ENCODE measurements at places on chromosomes 12 and 14.
A peak's percentile ranks its signal among the peaks of the same experiment; 100 is the strongest.

DNA sequence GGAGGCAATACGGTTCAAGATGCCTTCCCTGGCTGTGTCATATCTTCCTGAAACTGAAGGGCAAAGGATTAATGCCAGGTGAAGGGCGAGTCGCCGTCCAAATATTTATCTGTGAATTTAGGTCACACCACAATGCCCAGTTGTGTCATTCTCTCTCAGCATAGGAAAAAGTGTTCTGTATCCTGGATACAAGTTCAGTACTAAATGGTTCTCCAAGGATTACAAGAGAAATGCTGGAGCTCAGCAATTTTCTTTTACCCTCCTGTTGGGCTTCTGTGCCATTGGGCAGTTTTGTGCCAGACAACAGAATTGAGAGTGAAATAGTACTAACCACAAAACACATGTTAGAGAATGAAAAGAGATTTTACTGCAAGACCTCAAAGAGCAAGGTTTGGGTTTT is 493.9 kb downstream of the EGLN3 start:
- DNase-seq: no peak

GRCh38 chr14:99654235-99654985 is 9.5 kb downstream of the HHIPL1 start:
- no peak for DNase-seq

GRCh38 chr14:65414961-65415589 is 2.5 kb downstream of the FUT8 start:
- DNase-seq: no peak

DNA sequence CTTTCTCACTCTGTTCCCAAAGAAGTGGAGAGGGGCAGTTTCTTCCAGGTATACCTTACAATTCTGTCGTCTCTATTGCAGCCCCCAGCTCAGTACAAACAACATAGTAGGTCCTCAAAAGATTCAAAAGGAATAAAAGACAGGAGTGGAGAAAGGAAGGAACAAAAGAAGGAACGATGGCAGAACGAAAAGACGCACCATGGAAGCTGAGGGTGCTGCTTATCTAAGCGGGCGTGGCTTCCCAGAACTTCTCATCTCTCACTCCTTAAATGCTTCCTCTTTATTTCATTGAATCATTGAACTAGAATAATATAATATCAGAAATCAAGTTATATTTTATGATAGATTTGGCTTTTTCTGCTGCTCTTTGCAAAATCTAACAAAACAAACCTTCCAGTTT is 13.7 kb upstream of the LTA4H start:
- DNase-seq: no peak

DNA sequence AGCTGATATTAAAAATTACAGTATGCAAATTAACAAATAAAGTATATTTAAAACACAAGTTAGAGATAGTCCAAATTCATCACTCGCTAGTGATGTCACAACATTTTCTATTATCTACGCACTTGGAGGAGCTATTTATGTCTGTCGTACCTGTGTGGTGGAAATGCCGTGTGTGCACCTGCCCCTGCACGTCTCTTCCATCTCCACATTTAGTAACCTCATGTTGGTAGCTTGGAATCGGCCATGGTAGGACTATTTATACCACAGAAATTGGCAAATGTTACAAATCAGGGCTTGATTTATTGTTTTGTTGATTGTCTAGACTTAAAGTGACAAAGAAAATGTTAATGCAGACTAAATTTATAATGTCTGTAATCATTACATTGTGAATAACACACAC is 62.6 kb upstream of the NTF3 start:
- no peak for DNase-seq

DNA sequence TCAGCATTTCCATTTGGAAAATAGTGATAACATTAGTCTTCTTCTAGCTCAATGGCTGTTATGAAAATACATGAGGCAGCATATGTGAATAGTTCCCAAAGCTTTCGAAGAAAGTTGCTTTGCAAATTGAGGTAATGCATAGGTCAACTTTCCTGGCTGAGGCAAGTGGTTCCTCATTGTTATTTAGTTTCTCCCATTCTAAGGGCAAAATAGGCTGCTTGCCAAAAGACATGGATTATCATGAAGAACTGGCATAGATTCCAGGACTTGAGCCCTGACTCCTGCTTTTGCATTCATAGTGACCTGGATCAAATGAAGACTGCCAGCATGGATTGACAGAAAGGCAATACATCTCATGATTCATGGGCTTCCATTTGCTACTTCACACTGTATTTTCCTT is 35.7 kb downstream of the LRFN5 start:
- DNase-seq: no peak

GRCh38 chr12:20629414-20630156 is 65.5 kb upstream of the SLCO1C1 start:
- no peak for DNase-seq

DNA sequence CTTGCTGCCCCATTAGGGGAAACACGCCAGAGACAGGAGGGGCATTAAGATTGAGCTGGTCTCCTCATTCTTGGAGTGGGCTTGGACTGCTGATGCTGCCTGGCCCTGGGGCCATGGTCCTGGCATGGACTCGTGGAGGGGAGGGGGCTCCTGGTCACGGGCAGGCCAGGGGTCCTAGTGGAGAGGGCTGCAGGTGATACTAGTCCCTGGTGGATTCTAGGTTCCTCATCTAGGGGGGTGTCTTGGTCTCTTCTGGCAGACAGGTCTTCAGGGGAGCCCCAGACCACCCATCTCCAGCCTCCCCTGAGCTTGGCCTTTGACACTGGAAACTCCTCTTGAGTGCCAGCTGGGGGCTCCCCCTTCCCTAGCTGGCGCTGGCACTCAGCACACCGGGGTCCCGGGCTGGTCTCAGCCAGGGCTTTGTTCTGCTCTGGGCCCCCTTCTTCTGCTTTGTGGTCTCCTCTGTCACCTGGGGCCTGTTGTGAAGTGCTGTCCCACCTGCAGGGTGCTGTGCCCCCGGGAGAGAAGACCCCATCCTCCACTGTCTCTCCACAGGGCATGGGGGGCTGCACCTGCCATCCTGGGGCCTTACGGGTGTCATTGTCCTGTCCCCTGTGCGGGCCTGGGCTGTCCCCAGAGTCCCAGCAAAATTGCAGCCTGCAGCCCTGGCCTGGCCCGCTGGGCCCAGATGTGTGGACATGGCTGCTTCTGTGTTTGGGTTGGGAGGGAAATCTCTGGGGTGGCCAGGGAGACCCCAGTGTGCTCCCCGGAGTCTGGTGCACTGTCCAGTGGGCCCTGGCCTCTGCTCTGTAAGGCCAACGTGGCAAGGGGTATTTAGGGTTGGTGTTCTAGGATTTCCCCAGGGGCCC is 2.3 kb downstream of the KIF26A start:
- DNase-seq: peak; percentile 2

- DNase-seq: no peak
These were observed 18.8 kb downstream of the BCL11B start for GRCh38 chr14:99252940-99253868.

- DNase-seq: no peak
These were observed 69.5 kb downstream of the PELI2 start for GRCh38 chr14:56187736-56188135.

DNA sequence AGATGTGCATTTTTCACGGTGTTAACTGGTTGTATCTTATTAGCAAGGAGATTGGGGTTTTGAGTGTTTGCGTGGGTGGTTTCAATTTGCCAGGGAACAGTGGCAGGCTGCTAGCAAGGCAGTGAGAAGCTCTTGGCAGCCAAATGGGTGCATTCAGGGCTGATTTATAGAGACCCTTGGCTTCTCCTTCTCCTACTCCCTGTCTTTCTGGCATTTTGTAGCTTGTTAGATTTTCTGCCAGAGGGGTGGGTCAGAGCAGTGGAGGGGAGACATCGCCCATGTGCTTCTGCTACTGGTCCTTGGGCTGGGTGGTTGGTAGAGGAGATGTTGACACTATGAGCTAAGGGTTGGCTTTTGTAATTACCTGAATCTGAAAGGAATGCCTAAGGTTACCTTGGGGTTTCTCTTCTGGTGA is 9.6 kb downstream of the CALM1 start:
- DNase-seq: no peak

GRCh38 chr12:117567644-117568216 is 206.3 kb upstream of the NOS1 start:
- no peak for DNase-seq

DNA sequence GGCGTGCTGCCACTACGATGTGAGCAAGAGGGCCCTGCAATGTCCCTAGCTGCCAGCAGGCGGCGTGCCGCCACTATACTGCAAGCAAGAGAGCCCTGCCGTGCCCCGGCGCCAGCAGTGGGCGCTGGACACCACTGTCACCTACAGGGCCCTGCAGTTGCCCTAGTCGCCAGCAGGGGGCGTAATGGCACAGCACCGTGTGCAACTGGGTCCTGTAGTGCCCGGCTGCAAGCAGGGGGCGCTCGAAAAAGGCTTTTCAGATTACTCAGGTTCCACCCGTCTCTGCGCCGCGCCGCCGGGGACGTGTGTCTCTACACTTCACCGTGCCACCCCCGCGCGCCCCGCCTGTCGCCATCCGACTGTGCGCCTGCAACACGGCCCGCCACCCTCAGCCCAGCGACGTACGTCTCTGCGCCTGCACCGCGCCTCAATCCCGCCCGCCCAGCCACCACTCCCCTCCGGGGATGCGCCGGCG is 1356.9 kb downstream of the TMEM121 start:
- no peak for DNase-seq

- DNase-seq: no peak
These were observed 2.2 kb upstream of the LRP1 start for GRCh38 chr12:57126061-57126460.

- DNase-seq: no peak
These were observed 52.9 kb downstream of the LRCOL1 start for GRCh38 chr12:132557291-132558015.

GRCh38 chr12:95767703-95768102 is 22.9 kb downstream of the NTN4 start:
- no peak for DNase-seq

- DNase-seq: no peak
These were observed 23.1 kb upstream of the LRTM2 start for GRCh38 chr12:1797011-1797901.

- DNase-seq: no peak
These were observed 557 bp upstream of the FICD start for GRCh38 chr12:108514468-108514972.

GRCh38 chr12:107522692-107523477 is 162.7 kb upstream of the PWP1 start:
- DNase-seq: no peak

GRCh38 chr12:2560356-2560755 is 234.4 kb upstream of the FKBP4 start:
- no peak for DNase-seq

- DNase-seq: peak; percentile 31
These were observed 207.2 kb upstream of the BCL2L14 start for GRCh38 chr12:11863478-11863906.

- no peak for DNase-seq
These were observed 56.2 kb downstream of the TTC7B start for GRCh38 chr14:90760078-90760444.

- DNase-seq: no peak
These were observed 163.6 kb upstream of the PARP11 start for GRCh38 chr12:4036671-4037271.

DNA sequence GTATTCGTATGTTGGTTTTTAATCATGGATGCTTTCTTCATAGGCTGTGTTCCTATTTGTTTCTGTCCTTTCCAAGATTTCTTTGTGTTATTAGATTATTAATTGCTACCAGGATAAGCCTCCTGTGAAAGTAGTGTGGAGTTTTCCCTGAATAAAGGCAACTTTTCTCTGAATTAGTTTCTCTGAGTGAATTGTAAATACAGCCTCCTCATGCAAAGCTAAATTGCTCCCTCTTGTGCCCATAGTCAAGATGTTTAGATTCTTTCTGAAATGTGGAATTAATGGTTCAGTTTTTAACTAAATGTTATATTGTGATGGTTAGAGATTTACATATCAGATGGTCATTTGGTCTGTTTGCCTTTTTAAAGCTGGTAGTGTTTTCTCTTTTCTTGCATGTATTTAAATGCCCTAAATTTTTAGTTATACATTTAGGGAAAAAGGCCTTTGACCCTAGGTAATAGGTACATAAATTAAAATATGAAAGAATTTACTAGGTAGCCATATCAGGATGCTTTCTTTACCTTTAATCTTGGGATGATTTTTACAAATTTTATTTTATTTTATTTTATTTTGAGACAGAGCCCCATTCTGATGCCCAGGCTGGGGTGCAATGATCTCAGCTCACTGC is 8.9 kb downstream of the APAF1 start:
- DNase-seq: no peak

DNA sequence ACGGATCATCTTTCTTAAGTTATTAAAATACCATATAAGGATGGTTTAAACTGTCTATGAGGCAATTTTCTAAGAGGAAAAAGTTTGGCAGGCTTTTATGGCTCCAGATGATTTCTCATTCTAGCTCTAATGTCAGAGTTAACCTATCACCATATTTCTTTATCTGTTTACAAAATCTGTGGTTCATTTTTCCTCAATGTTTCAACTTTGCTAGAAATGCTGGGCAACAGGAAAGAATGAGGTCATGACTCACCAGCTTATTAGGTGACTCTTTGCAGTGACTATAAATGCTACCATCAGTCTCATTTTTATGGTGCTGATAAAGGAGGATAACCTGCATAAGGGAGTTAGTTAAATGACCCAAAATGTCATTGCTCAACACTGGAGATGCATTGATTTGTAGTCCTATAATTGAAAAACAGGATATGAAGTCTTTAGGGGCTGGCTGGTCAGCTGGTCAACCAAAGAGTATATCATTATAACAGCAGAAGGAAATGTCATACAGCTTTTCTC is 45.3 kb upstream of the RAP1B start:
- DNase-seq: no peak

DNA sequence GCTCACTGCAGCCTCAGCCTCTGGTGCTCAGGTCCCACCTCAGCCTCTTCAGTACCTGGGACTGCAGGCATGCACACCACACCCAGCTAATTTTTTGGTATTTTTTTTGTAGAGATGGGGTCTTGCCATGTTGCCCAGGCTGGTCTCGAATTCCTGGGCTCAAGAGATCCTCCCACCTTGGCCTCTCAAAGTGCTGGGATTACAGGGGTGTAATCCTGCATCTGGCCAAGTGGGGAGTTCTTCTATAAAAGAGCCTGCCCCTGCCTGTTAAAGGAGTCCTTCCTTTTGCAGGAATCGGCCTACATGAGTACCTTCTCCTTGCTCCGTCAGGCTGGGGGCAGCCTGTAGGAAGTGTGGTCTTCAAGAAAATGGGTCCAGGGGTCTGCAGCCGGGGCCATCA is 54.1 kb upstream of the RASSF3 start:
- no peak for DNase-seq

DNA sequence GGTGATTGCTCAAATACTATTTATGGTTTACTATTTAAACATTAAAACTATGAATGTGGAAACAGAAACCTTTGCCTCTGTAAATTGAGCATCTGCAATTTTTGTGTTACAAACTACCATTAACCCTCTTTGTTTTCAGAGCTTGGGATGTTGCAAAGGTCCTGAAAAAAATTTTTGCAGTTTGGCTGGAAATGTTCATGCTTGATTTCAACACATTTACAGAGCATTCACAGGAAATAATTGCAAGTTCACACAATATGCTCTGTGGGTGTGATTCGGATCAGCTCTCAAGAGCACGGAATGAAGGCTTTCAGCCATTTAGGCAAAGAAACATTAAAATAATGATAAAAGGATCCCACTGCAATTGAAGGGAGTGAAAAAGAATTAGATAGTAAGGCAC is 232.9 kb downstream of the ATP23 start:
- DNase-seq: no peak

GRCh38 chr12:57476162-57476992 is 3.3 kb downstream of the ARHGAP9 start:
- no peak for DNase-seq

- DNase-seq: peak; percentile 48
These were observed 27.9 kb downstream of the IRF2BPL start for GRCh38 chr14:77000340-77001270.

GRCh38 chr14:81655423-81656314 is 122.0 kb upstream of the SEL1L start:
- DNase-seq: no peak

GRCh38 chr12:122082621-122083356 is 4.2 kb downstream of the MLXIP start:
- no peak for DNase-seq

All from posterior cingulate gyrus (tissue), 11 donors.